ENCODE measurements at places on chromosomes 1 and 21.

DNA sequence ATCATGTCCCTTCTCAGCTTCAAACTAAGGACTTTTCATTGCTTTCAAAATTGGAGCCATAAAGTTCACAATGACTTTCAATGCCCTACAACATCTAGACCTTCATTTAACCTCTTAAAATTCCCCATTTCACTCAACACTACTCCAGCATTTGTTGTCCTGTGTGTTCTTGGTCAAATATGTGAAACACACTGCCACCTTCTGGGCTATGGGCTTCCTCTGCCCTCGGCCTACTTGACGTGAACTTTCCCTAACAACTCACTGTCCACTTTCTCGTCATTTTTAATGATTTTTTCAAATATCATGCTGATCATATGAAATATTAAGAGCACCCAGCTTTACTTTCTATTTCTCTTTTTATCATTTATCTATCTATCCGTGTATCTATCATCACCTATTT, 2018.4 kb downstream of the NCAM2 start:
- DNase-seq = no peak

DNA sequence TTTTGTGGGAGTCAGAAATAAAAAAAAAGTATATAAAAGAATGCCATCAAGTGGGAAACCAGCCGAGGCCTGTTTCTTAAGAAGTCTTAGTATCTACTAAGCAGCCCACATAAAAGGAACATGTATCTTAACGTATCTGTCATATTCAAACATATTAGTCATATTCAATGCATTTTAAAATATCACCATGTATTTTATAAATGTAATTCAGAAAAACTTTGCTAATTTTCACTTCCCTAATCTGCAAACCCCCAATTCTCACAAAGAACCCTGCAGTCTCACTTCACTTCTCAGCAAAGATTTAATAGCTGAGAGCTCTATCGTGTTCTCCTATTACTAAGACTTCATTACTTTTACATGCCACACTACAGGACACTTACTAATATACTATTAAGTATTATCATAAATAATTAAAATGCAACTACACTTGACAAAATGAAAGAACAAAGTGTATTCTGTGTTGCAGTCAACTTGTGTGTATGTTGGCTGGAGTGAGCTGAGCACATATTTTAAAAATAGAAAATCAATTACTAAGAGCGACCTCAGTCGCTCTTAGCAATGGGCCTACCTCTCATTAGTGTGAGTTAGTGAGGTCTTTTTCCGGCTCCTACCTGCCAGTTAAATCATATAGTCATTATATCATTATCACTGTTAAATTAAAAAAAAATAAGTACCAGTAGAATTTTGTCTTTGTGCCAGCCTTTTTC, 484.3 kb downstream of the LMO4 start:
- no peak for DNase-seq

DNA sequence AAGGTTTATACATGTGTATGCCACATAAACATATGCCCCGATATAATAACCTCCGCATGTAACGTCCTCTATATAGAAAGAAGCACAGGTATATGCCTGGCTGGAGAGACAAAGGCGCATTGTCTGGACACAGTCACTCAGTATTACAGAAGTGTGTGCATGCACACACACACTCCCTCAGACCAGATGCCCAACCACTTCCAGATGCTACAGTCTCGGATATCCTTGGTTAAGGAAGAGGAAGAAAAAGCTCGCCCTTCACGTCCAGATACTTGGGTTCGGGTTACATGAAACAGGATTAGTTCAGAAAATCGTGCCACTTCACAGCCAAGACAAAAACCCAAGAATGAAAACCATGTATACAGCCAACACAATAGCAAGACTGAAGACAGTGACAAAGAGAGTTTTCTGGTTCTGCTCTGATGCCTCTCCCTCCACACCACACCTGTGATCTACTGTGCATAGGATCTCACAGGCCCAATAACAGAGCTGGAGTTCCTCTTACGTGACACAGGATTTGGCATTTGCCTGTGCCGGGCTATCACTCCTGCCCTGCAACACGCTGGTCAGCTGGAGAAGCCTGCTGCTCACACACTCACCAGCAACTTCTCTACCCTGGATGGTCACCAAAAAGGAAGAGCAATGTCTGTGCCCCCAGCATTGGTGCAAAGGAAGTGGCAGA, 75.0 kb downstream of the SSBP3 start:
- DNase-seq = no peak

DNA sequence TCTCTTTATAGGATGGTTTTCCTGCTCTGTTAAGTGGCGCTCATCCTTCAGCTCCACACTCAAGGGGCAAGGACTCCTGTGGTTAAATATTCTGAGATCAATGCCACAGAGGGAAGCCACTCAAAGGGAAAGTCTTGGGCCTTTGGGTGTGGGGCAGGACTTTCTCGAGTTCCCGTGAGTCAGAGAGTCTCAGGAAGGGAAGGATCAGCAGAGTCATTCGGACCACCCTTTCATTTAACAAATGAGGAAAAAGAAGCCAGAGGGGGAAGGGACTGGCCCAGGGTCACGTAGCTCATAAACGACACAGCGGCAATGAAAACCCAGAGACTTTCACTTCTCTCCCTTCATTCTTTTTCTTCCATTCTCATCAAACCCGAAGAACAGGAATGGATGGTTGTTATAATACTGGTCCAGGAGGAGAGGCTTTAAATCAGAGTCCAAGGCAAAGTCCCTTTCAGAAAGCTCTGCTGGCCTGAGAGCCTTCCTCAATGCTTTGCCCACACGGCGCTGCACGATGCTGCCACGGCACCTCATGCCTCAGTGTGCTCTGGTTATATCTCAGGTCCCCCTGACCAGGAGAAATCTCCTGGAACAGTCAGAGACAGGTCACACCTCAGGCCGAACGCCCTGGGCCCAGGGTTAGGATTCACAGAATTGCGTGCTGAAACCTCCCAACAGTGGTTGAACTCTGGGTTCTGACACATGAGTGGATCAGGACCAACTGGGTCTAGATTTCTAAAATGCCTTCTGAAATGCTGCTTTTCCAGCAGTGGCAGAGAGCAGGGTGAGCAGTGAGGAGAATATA, 65.3 kb downstream of the TENT5C start:
- DNase-seq = no peak

DNA sequence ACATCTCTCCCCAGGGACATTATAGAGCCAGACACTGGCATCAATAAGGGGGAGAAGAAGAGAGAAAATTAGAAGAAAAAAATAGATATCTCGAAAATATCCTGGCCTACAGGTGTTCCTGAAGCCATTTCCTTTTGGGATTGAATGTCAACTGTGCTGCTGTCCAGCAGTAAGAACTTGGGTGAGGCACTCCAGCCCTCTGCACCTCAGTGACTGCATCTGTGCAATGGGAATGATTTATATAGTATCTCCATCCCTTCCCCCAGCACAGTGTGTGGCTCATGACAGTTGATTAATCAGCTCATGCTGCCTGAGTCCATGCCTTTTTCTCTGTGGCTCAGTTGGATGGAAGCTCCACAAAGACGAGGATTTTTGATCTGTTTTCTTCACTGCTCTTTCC, 74.1 kb upstream of the TINAGL1 start:
- no peak for DNase-seq

DNA sequence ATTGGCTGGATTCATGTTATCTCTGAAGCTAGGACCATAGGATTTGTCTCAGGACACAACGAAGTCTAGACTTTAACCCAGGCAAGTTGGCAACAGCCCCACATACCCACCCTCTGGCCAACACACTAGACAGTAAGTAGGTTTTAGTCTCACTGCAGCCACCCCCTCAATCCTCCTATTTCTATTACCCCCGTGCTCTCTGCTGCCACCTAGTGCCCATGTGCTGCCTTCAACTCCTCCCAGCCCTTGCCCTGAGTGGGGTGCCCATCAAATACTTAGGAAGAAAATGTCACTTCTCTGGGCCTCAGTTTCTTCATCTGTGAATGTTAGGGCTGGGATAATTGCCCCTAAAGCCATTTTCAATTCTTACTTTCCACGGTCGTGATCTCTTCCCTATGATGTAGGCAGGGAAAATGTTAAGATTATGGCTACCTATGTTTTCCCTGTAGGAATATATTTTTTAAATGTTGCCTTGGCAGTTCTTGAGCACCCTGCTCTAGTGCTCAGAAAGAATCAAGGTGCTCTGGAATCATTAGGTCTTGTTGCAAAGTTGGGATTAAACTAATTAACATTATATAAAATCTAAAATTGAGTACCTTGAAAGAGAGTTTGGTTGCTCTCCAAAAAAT, 213.0 kb downstream of the LMX1A start:
- DNase-seq = no peak

DNA sequence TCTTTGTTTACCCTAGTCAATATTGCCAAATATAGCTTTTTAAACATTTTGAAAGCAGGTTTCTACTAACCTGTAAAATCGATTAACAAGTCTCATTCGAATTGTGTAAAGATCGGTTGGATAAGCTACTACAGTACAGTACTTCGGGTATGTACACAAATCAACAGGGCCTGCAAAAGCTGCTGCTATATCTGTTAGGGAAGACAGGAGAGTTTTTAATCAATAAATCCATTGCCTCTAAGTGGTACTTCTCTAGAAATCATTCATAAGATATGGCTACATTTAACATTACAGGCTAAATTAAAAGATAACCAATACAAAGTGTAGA, 34.8 kb upstream of the PSMG1 start:
- DNase-seq = no peak

GRCh38 chr1:191690931-191691330, 467.3 kb upstream of the RGS18 start:
- DNase-seq = no peak

- no peak for DNase-seq
These were observed 1366.2 kb downstream of the PLA2G4A start for GRCh38 chr1:188194916-188195315.

GRCh38 chr1:63051886-63052285, 268.0 kb downstream of the ATG4C start:
- no peak for DNase-seq

Measured in effector CD4-positive, alpha-beta T cell (primary cell).